ENCODE measurements at places on chromosomes 7 and 10.

DNA sequence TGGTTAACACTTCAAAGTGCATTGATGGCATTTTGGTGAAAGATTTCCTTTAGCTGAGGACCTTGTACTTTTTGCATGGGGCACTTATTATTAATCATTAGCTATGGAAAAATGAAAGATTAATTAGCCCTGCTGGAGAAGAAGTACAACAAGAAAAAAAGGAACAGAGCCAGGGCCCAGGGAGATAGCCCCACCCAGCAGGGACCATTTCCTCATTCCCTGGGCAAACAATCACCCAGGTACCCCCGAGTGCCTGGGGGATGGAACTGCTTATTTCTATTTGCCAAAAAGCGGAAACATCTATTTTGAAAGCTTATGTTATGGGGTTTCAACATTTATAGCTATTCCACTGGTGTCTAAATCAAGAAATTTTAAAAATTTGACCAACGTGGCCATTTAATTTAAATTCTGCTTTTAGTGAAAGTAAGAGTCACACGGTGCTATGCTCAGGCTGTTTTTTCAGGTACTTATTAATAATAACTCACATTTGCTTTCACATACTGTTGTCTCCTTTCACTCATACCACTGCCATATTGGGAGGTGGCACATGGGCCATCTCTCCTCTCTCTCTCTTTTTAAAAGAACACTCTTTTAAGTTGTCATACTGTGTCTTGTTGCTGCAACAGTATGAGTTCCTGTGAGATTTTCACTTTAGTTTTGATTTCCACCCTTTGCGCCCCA lies 143.6 kb upstream of the KIF5B start:
- DNase-seq, result no peak

DNA sequence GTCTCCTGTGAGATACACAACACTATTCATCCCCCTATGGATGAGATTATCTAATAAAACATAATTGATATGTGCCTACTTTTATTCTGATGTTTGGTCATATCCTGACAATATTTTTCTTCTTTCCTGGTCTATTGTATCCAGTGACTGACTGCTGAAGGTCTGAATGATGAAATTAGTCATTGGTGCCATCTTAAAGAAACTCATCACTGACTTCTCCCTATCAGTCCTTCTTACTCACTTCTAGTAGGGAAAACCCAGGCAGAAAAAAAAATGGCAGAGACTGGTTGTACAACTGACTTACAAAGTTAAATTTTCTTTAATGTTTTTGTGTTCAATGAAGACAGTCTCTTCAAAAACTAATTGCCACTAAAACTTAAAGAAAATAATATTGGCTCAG lies 377.4 kb downstream of the HTR7 start:
- DNase-seq, result no peak

DNA sequence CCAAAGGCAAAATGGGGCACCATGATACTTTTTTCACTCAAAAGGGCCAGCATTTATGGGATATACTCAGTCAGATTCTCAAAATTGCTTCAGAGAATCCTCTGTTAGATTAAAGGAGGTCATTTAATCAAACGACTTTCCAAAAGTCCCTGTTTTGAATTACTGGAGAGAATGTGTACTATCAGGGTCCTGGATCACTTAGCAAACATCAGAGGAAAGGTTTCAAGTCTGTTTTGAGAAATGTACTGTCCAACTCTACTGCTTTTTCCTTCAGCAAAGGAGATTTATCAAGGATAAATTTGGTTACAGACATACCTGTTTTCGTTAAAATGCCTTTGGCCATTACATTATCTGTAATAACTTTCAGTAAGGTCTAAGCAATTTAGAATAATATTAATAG lies 340.9 kb downstream of the GFRA1 start:
- no peak for DNase-seq

DNA sequence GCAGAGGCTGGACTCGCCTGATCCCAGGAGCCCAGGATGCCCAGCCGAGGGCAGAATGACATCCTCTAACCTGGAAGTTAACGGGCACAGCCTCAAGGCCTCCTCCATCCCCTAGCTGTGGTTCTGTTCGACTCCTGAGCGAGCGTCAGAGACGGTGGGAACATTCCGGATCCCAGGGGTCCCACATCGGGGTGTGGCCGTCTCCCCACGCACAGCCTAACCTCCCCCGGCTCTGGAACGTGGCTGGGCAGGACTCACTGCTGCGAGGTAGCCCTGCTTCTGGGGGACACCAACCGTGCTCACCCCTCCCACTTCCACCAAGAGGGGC lies 8.4 kb downstream of the FOXL3 start:
- no peak for DNase-seq

DNA sequence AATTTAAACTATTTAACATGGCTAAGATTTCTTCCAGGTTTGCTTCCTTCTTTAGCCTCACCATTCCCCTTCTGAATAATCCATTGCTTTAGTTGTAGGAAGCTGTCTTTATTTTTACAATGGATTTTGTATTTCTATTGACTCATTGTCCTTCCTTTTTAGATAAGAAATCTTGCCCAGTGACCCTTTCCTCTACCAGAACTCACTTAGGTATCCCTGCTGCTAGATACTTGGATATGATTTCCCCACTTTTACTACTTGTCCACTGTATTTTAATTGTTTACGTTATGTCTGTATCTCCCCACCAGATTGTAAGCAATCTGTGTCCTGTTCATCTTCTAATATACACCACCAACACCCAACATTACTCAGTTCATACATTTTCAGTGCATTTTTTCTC lies 47.7 kb upstream of the MDFIC start:
- no peak for DNase-seq

- DNase-seq, result no peak
These were observed 27.5 kb upstream of the BTBD16 start for GRCh38 chr10:122243550-122243949.

DNA sequence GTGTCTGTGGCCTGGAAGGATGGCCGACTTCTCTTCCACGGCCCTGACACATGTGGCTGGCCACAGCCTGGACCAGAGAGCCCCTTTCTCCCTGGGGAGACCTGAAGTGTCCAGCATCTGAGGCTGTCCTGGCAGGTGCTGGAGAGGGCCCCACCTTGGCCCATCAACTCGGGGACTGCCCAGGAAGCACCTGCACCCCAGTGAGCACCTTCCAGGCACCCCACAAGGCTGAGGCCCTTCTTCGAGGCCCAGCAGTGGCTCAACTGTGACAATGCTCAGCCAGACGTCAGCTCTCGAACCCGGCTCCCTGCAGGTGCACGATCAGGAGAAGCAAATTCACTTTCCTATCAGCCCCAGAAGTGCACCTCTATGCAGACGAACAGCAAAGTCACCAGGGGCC lies 24.3 kb downstream of the RGS10 start:
- no peak for DNase-seq

GRCh38 chr10:107022600-107023354 lies 141.7 kb downstream of the SORCS1 start:
- no peak for DNase-seq

DNA sequence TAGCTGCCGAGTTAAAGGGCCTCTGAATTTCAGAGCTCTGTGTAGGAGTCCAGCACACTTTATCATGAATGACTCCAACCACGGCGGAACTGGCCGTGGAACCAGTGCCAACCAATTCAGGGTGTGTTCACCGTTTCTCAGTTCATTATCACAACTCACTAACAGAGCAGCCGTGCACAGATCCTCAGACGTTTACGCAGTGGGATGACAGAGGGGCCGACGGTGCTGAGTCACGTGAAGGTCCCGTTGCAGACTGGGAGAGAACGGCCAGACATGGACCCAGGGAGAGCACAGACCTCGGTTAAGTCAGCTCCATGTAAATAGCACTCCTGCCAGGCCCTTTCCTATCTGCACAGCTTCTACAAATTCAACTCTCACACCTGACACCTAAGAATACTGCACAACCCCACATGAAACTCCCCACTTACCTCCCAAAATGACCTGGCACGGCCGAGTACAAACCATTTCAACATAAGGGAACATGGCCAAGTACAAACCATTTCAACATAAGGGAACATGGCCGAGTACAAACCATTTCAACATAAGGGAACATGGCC lies 95.5 kb downstream of the DIP2C start:
- DNase-seq, result no peak

DNA sequence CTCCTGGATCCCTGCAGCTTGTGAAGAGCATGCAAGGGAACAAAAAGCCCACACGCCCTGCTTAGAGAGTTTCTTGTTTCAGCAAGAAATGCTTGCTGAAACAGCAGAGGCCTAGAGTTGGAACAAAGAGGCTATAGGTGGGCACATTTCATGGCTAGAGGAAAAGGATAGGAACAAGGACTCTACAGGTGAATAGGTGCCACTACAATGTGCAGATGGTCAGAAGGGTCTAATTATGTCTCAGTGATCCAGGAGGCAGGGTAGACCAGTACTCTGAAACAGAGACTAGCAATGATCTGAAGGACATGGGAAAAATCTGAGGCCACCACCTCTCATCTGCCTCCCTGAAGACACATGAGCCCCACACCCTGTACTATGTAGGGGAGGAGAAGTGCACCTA lies 609.0 kb downstream of the REEP3 start:
- DNase-seq, result no peak

DNA sequence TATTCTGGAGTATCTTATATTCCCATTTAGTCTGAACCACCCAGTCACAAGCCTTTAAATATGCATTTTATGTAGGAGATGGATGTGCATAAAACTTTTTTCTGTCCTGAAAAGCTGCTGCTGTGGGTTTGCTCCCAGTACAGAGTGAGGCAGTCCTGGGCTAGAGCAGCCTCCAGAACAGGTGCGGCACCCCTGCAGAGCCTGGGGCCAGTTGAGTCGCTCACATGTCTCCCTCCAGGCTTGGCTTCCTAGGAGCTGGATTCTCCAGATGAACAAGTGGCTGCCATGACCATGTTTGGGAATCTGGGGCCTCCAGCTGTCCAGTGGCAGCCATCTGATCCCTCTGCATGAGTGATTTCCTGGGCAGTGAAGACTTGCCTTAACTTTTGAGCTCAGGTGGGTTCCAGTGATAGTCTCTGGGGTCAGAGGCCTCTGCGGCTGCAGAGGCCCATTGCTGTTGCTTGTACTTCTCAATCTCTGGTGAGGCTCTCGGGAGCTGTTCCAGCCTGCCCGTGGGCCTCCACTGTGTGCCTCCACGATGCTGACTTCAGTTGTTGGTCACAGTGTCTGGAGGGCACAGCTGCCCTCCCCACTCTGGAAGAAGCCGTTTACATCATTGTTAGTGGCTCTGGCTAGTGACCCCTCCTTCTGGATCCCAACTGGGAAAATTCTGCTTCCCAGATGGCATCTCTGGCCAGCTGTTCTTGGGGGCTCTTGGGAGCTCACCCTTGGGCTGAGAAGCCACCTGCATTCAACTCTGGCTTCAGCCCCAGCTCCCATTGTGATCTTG lies 120.4 kb downstream of the EMX2 start:
- DNase-seq, result no peak

- peak; percentile 66 for DNase-seq
These were observed 141.7 kb downstream of the DLG5 start for GRCh38 chr10:77784856-77785255.

DNA sequence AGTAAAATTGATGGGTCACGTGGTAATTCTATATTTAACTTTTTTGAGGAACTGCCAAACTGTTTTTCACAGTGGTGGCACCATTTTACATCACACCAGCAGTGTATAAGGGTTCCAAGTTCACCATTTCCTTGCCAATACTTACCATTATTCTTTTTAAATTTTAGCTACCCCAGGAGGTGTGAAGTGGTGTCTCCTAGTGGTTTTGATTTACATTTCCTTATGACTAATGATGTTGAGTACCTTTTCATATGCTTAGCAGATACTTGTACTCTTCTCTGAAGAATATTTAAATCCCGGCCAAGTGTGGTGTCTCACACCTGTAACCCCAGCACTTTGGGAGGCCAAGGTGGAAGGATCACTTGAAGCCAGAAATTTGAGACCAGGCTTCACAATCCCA lies 28.5 kb downstream of the FHIP2A start:
- no peak for DNase-seq

- DNase-seq, result no peak
These were observed 707 bp upstream of the C1GALT1 start for GRCh38 chr7:7181519-7182155.

GRCh38 chr10:118790058-118790457 lies 35.3 kb upstream of the CACUL1 start:
- no peak for DNase-seq

DNA sequence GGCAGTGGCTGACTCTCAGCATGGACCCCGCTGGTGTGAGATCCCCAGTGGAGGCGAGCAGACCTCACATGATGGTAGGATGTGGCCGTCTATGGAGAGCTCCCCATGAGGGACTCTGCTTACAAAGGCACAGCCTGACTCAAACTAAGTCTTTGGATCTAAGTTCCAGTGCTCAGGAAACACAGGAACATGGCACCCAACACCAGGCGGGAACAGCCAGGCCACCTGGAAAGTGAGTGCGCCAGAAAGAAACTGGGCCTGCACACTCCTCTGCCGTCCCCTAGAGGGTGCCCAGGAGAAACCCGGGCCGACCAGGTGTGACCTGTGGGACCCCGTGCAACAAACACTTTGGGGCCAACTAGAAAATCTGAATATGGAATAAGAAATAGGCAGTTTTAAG lies 10.0 kb downstream of the PITRM1 start:
- DNase-seq, result no peak

DNA sequence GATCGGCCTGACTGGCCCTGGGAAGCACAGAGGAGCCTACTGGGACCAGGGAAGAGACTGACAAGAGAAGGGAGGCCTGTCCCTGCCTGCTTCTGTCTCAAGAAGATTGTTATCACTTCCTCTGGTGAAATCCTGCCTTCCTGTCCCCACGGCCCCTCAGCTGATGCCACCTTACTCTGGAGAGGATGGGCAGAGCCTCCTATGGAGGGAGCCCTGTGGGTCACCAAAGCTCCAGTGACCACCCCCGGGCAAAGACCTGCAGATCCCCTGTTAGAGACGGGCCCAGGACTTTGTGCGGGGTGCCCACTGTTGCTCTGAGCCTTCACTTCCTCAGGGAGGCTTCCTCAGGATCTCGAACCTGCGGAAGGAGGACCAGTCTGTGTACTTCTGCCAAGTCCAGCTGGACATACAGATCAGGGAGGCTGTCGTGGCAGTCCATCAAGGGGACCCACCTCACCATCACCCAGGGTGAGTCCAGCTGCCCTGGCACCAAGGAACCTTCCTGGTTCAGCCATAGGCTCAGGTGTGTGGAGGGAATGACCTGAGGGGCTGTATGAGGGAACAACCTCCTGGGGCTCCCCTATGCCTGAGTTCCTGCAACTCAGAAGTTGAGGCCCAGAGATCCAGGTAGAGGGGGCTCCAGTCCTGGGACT lies 1.4 kb upstream of the PILRB start:
- no peak for DNase-seq

All from fibroblast of skin of back (primary cell).